Cardiac fibroblast (primary cell): ENCODE measurements at places on chromosomes 4 and X.

DNA sequence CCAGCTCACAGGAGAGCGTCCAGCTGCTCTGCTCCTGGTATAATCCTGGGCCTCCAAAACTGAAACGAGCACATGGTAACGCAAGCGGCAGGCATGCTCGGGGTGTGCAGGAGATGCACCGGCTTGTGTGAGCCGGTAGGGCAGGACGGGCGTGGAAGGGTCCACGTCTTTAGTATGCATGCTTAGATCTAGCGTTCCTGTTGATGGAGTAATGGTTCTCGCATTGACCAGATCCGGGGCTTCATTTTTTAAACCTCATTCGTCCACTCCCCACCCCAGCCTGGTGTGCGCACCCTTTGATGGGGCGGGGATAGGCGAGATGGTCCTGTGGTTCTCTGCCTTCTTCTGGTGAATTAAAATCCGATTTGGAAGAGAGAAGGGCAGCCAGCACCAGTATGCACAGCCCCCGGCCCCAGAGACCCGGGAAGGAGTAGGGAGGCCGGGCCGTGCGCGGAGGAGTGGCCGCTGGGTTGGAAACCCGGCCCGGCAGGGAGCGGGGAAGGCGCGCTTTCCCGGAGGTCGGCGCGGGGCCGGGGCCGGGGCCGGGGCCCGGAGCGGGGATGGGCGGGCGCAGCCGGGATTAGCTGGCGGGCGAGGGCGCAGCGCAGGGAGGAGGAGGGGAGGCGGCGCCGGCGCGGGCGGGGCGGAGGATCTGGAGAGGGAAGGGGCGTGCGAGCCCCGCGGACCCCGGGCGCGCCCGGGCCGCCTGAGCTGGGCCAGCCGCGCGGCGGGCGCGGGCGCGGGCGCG, 39.9 kb downstream of the FAM149A start:
- peak; percentile 63 for DNase-seq

DNA sequence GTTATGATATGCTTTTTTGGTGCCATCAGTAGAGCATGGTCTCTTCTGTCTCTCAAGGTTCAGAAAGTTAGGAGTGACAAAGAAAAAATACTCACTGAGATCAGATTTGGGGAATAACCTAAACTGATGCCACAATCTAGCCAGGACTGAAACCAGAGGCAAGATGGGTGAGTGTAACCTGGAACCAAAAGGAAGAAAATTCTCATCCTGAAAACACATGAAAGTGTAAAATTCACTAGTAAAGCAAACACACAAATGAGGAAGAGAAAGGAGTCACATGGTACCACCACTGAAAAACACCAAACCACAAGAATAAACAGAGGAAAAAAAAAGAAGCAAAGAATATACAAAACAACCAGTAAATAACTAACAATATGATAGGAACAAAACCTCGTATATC, 96.4 kb downstream of the ANXA10 start:
- no peak for DNase-seq

- DNase-seq: no peak
Observed at GRCh38 chrX:116238093-116238492, 67.5 kb downstream of the AGTR2 start.

DNA sequence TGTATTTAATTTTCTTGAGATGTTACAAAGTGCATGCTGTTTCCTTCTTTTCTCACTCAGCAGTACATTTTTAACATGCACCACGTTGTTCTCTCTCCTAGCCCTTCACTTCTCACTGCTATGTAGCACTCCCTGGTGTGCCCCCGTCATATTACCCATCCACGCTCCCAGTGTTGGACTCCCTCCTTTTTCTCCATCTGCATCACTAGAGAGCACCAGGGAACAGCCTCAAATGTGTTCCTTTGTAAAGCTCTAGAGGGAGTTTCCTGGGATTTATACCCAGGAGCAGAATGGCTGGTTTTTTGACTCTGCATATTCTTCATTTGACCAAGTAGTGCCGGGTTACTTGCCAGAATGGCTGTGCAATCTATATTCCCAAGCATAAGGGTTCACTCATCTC, 240.3 kb upstream of the ANXA3 start:
- no peak for DNase-seq

DNA sequence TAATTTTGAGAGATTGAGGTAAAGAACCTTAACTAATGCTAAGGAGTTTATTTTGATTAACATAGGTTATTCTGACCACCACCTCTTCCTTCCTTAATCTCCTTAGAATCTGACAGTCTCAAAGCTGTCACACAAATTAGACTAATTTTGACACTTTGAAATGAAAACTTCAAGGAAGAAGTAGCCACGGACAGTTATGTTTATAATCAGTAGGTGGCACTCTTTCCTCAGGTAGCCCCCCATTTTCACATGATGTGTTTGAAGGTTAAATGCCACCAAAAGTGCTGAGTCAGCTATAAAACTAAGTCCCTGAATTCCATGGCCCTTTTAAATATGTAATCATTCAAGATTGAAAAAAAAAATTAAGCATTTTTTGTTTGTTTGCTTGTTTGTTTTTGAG, 22.4 kb downstream of the TMEM33 start:
- peak; percentile 35 for DNase-seq

DNA sequence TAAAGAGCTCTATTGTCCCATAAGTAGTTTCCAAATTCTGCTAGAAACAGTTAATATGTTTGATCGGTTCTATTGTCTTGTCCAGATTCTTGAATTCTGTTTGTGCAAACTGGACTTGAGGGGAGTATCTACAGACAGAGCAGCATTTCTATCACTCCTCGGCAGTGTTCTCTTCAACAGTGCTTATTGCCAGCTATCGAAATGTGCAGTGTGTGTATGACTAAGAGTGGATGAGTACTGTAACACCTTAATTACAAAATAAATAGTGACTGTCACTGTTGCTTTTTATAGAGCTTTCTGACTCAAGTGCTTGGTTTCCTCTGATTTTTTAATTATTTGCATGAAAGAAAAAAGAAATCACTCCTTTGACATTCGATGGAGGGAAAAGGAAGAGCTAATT, 274.6 kb downstream of the RPA4 start:
- DNase-seq: no peak

- no peak for DNase-seq
Observed at GRCh38 chr4:31291238-31291637, 571.1 kb downstream of the PCDH7 start.

DNA sequence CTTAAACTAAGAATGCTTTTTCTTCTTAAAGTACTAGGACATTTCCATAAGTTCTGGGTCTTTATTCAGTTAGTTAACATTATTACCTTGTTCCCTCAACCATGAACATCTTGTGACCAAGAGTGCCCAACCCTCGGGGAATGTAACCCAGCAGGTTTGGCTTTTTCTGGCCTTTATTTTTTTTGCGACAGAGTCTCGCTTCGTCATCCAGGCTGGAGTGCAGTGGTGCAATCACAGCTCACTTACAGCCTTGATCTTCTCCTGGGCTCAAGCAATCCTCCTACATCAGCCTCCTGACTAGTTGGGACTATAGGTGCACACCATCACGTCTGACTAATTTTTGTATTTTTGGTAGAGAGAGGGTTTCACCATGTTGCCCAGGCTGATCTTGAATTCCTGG, 65.1 kb downstream of the USP11 start:
- peak; percentile 20 for DNase-seq

DNA sequence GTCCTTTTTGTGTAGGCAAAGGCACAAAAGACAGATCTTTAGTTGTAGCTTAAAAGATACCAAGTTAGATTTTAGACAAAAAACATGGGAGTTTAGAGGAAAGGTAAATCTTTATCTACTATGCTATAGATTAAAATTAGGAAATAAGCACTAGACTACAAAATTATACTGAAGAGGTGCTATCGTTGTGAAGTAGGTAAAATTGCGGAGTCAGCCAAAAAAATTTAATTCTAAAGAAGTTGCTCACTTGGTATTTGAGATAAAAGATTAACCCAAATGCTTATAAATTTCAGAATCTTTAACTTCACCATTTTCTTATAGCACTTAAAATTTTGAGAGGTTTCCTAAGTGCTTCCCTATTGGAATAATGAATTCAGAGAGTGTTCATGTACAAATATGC, 604.1 kb downstream of the GRXCR1 start:
- DNase-seq: no peak

DNA sequence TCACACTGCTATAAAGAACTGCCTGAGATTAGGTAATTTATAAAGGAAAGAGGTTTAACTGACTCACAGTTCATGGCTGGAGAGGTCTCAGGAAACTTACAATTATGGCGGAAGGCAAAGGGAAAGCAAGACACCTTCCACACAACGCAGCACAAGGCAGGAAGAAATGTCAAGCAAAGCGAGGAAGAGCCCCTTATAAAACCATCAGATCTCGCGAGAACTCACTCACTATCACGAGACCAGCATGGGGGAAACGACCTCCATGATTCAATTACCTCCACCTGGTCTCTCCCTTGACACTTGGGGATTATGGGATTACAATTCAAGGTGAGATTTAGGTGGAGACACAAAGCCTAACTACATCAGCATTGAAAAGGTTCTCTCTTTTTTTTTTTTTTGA, 39.6 kb downstream of the PALLD start:
- DNase-seq: no peak

DNA sequence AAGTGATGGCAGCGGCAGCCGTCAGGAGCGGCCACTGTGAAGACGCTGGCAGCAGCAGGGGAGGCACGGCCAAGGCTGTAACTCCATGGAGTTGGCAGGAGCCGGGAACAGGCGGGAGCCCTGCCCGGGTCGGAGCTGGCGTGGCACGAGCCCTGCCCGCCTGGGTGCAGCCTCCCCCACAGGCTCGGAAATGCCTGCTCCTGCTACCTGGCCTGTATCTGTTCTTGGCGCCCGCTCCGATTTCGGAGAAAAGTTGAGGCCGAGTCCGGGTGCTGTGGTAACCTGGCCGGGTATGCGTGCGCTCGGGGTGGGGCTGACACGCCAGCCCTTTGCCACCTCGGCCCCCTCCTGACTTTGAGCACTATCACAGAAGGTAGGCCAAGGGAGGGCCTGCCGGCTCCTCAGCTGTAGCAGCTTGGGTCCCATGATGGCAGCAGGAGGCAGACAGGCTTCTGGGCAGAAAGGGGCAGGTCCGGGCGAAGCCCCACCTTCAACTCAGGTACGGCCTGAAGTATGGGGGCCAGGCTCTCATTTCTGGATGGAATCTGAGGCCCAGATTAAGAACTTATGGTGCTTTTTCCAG, 51.2 kb upstream of the SHISA3 start:
- DNase-seq: no peak

GRCh38 chr4:39587881-39588280, 50.8 kb downstream of the SMIM14 start:
- peak; percentile 54 for DNase-seq

DNA sequence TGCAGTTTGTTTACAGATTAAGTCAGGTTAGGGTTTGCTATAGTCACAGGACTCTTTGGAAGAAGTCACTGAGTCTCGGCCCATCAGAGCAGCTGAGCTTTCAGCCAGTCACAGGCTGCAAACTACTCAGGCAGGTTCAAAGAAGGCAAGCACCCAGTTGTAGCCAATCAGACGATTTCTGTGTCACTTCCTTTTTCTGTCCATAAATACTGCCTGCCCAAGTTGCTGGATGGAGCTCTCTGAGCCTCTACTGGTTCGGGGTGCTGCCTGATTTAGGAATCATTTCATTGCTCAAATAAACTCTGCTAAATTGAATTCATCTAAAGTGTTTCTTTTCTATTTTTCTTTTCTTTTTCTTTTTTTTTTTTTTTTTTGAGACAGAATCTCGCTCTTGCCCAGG, 7.3 kb upstream of the SH3BP2 start:
- DNase-seq: no peak

- no peak for DNase-seq
Observed at GRCh38 chrX:153537080-153537479, 19.6 kb downstream of the ATP2B3 start.

GRCh38 chr4:144818136-144818535, 172.2 kb downstream of the HHIP start:
- DNase-seq: no peak
